T-helper 2 cell treated with Interferon-gamma antibody and Interleukin-4, amounts not matched to agents 5 μg/mL and 100 μg/mL, for 36 hours (primary cell): ENCODE measurements at places on chromosomes 1 and 21.

- DNase-seq, result no peak
These were observed 13.3 kb upstream of the LCE5A start for GRCh38 chr1:152497273-152497672.

DNA sequence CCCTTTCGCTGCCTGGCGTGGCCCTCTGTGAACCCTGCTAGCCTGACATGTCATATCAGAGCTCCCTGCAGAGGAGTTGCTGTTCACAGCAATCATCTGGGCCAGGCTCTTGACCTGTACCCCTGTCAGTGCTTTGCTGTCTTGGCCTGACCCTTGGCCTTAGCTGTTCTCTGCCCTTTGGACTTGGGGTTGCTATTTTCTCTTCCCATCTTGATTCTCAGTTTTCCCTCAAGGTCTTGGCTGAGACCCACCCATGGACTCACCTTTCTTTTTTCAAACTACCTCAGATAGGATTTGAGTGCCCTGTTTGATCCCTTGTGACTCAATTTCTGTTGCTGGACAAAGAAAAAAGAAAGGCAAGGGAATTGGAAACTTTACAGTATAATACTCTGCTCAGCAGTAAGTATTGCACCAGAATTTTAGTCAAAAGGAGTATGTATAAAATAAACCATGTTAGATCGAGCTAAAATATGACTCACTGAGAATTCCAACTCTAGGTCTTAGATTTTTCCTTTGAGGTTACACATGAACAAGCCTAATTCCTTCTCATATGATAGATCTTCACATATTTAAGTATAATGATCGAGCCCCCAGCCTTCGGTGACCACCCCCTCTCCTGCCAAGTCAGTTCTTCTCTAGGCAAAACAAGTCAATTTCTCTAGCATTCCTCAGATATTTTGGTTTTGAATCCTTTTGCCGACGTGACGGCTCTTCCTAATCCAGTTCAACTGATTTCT is 110.5 kb downstream of the NGF start:
- no peak for DNase-seq

DNA sequence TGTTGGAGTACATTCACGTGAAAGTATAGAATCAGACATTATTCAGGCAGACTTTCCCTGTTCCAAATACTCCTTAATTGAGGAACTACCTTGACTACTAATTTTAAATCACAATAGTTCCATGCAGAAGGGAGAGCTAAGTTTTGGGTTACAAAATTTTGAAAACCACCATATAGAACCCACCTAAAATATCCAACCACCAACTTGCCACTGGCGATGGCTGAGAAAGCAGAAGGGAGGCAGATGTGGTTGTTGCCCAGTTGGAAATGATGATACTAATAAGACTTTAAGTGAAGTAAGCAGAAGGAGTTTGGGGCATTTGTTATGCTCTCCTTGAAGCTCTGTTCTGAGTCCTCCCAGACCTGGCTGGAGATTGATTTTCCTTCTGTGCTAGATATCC is 190.7 kb downstream of the HLX start:
- no peak for DNase-seq

DNA sequence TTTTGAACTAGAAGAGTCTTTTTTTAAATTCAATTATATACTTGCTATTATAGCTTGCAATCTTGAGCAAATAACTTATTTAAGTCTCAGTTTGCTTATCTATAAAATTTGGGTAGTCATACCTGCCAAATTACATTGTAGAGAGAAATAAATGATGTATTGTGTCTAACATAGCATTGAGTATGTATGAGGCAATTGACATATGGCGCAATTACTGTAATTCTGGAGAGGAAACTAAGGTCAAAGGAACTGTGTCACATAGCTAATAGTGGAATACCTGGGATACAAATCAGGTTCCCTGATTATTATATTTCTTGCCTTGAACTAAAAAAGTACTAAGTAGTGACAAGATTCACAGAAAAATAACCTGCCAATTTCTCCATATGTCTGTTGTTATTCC is 302.5 kb downstream of the PDE4B start:
- no peak for DNase-seq

DNA sequence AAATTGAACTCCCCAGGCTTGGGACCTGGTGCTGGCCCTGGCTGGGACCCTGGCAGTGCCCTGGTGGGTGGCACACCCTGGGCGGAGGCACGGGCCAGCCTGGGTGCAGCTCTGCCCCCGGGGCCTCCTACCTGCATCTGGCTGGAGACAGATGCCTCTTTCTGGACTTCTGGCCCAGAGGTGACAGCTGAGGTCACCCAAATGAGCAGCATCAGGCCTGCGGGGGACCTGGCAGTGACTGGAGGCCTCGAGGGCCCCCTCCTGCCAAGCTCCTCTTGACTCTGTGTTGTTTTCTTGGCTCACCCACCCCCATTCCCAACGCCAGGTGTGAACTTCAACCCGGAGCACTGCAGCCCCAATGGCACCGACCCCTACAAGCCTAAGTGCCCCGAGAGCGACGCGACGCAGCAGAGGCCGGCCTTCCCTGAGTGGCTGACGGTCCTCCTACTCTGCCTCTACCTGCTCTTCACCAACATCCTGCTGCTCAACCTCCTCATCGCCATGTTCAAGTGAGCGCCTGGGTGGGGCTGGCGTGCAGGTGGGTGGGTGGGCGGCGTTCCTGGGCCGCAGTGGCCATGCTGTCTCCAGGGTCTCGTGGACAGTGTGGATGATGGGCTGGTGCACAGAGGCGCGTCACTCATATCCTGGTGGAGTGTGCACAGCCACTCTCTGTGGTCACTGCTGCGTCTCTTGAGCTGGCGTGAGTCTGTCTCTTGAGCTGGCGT is 41.6 kb upstream of the LRRC3 start:
- DNase-seq, result no peak
